ENCODE measurements at places on chromosomes 11 and 22.

- DNase-seq = no peak
Measured at GRCh38 chr11:27392278-27393114, 29.5 kb upstream of the CCDC34 start.

DNA sequence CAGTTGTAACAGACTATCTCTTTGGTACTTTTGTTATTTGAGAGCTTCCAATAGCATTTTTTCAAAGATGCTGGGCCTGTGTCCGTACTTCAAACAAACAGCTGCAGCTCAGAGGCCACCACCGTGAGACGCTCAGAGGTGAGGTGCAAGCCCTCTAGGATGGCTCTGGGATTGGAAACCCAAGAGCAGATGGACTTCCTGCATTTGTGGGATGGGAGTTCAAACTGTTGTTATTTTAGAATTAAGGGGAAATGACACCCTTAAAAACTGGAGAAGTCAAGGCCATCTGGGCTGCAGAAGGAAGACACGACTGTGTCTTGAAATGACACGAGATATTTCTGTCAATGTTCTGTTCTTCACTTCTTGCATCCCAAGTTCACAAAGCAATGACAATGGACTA lies 9.2 kb upstream of the IL10RA start:
- DNase-seq = no peak

DNA sequence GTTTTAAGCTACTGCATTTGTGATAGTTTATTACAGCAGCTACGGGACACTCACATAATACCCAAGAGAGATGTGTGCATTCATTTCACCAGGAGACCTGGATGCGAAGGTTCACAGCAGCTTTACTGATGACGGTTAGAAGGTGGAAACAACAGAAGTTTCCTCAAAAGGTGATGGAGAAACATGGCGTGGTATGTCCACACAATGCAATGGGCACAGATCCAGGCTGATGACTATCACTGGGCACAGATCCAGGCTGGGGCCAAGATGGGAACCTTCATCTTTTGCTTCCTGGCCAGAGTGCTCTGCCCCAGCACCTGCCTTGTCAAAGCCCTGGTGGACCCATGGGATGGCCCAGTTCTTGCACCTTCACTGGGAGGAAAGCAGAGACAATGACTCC lies 30.6 kb upstream of the RFPL3 start:
- no peak for DNase-seq

DNA sequence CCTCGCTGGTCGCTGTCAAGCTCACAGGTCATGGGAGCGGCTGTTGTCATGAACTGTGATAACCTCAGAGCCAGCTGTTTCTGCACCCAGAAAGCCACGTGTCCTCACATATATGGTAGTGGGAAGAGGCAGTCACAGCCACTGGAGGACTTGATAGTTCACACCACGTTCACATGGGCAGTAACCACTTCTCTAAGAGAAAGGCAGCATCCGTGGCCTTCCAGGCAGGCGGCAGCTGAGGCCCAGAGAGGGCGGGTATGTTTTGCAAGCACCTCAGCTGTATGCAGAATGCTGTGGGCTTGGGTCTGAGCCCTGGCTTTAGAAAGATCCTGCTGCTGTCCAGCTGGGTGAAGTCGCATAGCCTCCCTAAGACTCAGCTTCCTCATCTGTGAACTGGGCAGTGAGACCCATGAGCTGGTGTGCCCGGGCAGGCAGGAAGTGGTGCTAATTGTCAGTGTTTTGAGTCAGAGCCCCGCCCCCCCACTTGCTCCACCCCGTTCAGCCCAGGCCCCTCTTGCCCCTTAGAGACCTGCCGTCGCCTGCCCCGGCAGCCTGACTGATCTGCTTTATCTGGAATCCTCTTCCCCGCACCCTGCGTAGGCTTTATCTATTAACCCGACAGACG lies 13.3 kb downstream of the TTC38 start:
- DNase-seq = no peak

GRCh38 chr11:117946156-117946841 lies 17.1 kb upstream of the TMPRSS13 start:
- no peak for DNase-seq

- no peak for DNase-seq
Measured at GRCh38 chr11:114921697-114922096, 243.4 kb downstream of the NXPE2 start.

- DNase-seq = no peak
Measured at GRCh38 chr22:50696799-50697561, 24.4 kb downstream of the SHANK3 start.

- no peak for DNase-seq
Measured at GRCh38 chr11:114307524-114308203, 11.5 kb downstream of the NNMT start.

GRCh38 chr11:35566181-35566580 lies 40.8 kb upstream of the PAMR1 start:
- DNase-seq = no peak

DNA sequence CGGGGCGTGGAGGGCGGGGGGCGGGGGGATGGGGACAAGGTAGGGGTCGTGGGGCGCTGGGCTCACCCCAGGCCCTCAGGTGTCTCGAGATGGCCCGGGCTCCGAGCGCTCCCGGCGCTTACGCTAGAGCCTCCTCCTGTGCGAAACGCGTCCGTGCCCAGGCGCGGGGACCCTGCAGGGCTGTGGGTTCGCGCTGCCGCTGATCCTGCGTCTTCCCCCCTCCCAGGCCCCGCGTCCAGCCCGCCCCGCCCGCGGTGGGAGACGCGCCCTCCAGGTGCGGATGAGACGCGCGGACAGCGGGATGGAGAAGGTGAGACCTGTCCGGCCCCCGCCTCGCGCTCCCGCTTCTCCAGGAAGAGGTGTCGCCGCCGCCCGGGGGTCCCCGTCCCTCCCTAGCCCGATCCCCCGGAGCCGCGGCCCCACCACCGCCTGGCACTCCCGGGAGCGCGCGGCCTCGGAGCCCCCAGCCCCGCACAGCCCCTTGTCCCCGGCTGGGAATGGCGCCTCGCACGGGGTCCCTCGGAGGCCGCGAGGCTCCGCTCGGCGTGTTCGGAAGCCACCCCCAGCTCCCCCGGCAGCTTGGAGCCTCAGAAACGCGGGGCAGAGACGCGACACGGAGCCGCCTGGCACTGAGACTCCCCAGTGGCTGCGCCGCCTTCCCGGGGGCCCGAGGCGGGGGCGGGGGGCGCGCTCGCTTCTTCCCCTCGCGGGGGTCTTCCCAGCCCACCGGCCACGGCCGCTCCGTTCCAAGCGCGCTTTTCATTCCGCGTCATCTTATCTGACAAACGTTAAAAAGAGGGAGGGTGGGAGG lies 27.6 kb upstream of the TOLLIP start:
- peak; percentile 59 for DNase-seq

GRCh38 chr11:116108161-116108560 lies 603.9 kb upstream of the CADM1 start:
- no peak for DNase-seq

DNA sequence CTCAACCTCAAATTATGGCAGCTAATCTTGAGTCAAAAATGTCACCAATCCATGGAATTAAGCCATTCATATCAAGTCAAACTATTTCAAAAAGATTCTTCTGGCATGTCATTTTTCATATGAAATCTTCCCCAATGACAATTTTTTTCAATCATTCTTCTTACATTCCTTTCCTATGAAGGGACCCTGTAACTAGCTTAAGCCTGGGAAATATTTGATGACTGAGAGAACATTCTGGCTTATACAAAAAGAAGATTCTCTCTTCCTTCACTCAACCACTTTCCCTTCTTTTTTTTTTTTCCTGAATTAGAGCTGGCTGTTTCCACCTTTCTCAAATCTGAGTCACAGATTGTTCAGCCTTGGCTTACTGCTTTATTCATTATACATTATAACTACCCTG lies 903.7 kb downstream of the FAM181B start:
- DNase-seq = no peak

GRCh38 chr11:43576320-43576802 lies 104.2 kb upstream of the HSD17B12 start:
- no peak for DNase-seq

DNA sequence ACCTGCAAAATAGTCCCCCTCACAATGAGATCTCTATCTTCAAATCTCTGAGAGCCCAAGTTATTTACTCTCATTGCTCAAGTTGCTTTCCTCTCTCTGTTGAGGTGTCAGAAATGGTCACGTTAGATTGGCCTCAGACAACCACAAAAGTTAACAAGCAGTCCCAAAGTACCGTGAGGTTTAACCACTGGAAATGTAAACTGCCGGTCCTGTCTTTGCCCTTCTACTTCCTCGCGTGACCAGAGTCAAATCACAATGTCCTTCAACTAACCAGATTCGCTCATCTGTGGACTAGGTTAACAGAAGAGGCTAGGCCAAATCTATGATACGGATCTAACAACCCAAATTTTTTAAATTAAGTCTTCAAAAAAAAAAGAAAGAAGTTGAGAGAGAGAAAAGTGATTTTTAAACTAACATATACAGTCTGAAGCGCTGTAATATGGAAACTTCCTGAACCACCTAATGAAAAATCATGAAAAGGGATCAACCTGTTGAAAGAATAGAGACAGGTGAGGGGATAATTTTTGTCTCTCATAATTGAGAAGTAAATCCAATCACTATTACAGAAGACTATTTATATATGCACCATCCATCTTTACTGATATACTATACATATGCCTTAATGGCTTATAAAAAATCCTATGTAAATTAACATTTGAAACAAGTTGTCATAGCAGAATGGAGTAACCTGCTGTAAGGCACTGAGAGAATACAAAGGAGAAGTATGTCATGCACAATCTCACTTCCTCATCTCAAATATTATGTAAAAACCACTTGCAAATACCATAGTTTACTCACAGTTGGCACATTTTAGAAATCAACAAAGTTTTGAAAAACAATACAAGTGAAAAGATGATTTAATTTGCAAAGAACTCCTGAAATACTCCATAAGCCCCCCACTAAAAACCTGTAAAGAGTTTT lies 3.3 kb upstream of the JAML start:
- DNase-seq = no peak

DNA sequence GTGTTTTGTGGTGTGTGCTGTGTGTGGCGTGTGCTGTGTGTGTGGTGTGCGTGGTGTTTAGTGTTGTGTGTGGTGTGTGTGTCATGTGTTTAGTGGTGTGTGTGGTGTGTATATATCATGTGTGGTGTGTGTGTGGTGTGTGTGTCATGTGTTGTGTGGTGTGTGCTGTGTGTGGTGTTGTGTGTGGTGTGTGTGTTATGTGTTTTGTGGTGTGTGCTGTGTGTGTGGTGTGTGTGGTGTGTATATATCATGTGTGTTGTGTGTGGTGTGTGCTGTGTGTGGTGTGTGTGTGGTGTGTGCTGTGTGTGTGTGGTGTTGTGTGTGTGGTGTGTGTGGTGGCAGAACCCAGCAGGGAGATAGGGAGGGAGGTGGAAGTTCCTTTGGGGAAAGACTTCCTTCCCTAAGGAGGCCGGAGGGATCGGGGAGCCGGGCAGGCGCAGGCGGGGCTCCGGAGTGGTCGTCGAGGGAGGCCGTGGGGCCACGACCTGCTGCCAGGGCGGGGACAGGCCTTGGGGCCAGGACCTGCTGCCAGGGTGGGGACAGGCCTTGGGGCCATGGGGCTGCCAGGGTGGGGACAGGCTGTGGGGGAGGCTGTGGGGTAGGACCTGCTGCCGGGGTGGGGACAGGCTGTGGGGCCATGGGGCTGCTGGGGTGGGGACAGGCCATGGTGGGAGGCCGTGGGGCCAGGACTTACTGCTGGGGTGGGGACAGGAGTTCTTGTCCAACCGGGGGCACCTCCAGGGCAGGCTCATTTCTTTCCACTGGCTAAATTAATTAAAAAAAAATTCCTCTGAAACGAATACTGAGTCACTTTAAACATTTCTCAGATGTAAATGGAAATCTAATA lies 15.2 kb downstream of the PIM3 start:
- peak; percentile 54 for DNase-seq

DNA sequence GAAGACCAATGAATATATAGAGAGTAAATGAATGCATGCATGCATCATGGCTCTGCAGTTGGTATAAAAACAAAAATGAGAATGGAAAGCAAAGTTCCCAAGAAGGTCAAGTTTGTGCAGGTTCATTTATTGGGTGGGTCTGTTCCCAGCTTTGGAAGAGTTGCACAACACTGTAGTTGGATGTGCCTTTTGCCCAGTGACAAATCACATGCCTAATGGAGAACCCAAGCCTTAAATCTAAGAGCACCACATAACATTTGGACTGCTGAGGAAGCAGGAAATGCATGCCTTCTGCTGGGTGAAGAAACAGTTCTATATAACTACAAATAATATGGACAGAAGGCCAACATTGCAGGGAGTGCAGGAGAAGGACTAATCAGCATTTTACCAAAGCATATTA lies 30.6 kb downstream of the PRCP start:
- no peak for DNase-seq

DNA sequence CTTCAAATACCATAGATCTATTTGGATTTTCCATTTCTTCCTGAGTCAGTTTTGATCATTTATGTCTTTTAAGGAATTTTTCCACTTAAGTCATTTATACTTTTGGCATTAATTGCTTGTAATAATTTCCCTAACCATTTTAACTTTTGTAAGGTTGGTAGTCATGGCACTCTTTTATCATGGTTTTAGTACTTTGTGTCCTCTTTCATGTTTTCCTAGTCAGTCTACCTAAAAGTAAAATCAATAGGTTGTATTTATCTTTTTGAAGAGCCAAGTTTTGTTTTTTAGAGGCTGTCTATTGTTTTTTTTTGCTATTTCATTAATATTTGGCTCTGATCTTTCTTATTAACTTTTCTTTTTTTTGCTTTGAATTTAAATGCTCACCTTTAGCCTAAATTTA lies 45.5 kb upstream of the IGLL5 start:
- DNase-seq = no peak

DNA sequence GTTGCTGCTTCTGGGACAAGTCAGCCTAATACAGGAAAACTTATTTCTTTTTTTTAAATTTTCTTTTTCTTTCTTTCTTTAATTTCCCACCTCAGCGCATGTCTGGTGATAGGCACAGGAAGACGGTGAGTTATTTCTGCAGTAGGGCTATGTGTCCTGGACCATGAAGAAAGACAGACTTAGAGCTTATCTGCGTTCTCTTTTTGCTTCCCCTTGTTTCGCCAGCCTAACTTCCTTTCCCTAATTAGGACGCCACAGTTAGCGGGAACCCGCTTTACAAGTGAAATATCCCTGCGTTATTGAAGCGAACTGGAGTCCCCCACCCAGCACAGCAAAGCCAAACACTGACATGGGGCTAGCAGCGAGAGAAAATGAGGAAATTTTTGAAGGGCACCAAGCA lies 8.6 kb downstream of the OR6M1 start:
- DNase-seq = no peak

- no peak for DNase-seq
Measured at GRCh38 chr11:92623055-92623454, 346.4 kb upstream of the MTNR1B start.

- DNase-seq = no peak
Measured at GRCh38 chr11:105857728-105858127, 164.3 kb downstream of the MSANTD4 start.

GRCh38 chr22:26536056-26536761 lies 23.9 kb upstream of the TFIP11 start:
- DNase-seq = no peak

DNA sequence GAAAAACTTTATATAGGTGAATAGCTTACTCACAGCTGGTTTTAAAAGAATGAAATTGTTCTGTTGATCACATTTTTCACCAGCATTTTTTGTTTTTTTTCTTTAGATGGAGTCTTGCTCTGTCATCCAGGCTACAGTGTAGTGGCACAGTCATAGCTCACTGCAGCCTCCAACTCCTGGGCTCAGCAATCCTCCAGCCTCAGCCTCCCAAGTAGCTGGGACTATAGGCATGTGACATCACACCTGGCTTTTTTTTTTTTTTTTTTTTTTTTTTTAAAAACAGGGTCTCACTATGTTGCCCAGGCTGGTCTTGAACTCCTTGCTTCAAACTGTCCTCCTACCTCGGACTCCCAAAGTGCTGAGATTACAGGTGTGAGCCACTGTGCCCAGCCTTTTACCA lies 3.6 kb downstream of the PACS1 start:
- no peak for DNase-seq
